ENCODE measurements at places on chromosomes 16 and 17.

DNA sequence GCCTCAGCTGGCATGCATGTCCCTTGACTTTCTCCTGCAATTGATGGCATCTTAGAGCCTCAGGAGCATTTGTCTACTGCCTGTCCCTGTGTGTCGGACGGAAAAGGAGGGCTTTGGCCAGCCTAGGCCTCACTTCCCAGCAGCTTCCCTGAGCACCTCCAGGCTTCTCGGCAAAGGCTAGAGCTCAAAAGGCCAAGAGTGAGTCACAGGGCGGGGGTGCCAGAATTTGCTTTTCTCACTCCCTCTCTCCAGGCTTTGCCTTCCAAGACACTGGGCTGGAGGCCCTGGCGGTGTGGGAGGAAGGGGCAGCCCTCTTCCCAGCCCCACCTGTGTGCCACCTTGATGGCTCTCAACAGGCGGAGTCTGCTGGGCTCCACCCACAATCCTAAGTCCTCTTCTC is 107.3 kb upstream of the MAF start:
- H3K27me3 ChIP-seq: no peaks in the 10 kb centered on the region
- H3K4me3 ChIP-seq: no peak overlapping the region
- H3K4me1 ChIP-seq: no peaks in the 10 kb centered on the region
- DNase-seq: peak; percentile 66
- no peak overlapping the region for H3K27ac ChIP-seq
- no peaks in the 10 kb centered on the region for H3K36me3 ChIP-seq

DNA sequence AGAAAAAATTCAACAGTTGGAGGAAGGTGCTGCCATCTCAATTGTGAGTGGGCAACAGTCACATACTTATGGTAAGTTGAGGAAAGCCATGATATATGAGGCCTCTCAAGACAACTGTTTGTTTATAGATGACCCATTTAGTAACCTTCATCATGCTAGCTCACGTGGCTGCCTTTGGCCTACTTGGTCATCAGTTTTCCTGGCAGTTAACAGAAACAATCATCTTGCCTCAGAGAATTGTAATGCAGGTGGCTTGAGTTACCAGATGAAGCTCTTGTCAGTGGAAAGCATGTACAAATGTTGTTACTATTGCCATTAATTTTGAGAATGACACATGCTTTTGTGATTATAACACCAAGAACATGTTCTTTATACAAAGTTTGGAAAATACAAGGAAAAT is 14.7 kb downstream of the TPPP3 start:
- DNase-seq: no peak
- no peaks in the 10 kb centered on the region for H3K27me3 ChIP-seq
- no peaks in the 10 kb centered on the region for H3K36me3 ChIP-seq
- no peaks in the 10 kb centered on the region for H3K4me1 ChIP-seq
- no peak overlapping the region for H3K4me3 ChIP-seq
- H3K27ac ChIP-seq: no peak overlapping the region

- no peak overlapping the region for H3K4me3 ChIP-seq
- no peak for DNase-seq
- peak overlapping the region; percentile 85 for H3K27ac ChIP-seq
- no peaks in the 10 kb centered on the region for H3K27me3 ChIP-seq
Observed at GRCh38 chr17:17959520-17960361, 12.5 kb downstream of the TOM1L2 start.

DNA sequence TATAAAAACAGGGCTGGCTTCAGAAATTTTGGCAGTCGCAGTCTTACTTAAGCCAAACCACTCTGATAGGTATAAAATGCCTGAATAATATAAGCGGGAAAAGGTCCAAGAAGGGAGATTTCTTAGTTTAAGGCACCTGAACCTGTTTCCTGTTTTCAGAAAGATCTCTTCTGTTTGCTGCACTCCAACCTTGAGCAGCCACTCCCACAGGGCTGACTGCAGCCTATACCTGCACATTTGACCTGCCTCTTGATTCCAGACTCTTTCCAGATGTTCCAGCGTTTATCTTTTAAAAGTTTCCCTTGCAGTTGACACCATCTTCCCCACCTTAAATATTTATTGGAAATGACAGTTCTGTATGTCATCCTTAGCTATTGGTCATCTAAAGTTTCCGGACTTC is 132.2 kb downstream of the SKAP1 start:
- H3K27ac ChIP-seq: no peak overlapping the region
- H3K36me3 ChIP-seq: no peaks in the 10 kb centered on the region
- no peak for DNase-seq
- no peaks in the 10 kb centered on the region for H3K4me1 ChIP-seq

GRCh38 chr16:13839577-13839976 is 80.4 kb upstream of the ERCC4 start:
- no peak overlapping the region for H3K4me3 ChIP-seq
- DNase-seq: no peak
- no peaks in the 10 kb centered on the region for H3K27me3 ChIP-seq

- H3K36me3 ChIP-seq: no peaks in the 10 kb centered on the region
- H3K4me1 ChIP-seq: no peaks in the 10 kb centered on the region
- no peak overlapping the region for H3K27ac ChIP-seq
- H3K27me3 ChIP-seq: no peaks in the 10 kb centered on the region
- no peak for DNase-seq
Observed at GRCh38 chr17:41069031-41069430, 3.4 kb upstream of the KRTAP2-4 start.

GRCh38 chr17:32498391-32498790 is 11.6 kb downstream of the CDK5R1 start:
- H3K27me3 ChIP-seq: no peaks in the 10 kb centered on the region
- H3K36me3 ChIP-seq: no peaks in the 10 kb centered on the region
- H3K27ac ChIP-seq: no peak overlapping the region
- no peaks in the 10 kb centered on the region for H3K4me1 ChIP-seq

GRCh38 chr17:74394977-74395376 is 27.7 kb downstream of the GPR142 start:
- DNase-seq: no peak
- H3K27me3 ChIP-seq: no peaks in the 10 kb centered on the region
- H3K4me3 ChIP-seq: no peak overlapping the region
- H3K27ac ChIP-seq: no peak overlapping the region
- no peaks in the 10 kb centered on the region for H3K36me3 ChIP-seq
- no peaks in the 10 kb centered on the region for H3K4me1 ChIP-seq

DNA sequence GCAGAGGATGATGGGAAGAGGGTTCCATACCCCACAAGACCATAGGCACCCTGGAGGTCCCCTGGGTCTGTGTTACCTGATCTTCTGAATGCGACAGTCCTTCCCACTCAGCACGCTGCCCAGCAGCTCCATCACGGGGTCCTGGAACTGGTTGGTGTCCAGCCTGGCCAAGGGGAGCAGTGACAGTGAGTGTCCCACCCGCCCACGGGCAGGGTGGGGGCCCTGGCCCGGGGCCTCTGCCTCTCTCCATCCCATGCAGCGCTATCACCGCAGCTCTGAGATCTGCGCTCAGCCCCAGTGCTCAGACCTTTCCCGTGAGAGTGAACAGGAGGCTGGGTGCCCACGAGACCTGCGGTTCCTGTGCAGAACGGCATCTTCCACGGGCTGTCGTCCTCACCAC is 15.6 kb downstream of the NLRC3 start:
- no peak overlapping the region for H3K4me3 ChIP-seq
- H3K4me1 ChIP-seq: no peaks in the 10 kb centered on the region
- no peak overlapping the region for H3K27ac ChIP-seq
- H3K27me3 ChIP-seq: no peaks in the 10 kb centered on the region
- no peak for DNase-seq

DNA sequence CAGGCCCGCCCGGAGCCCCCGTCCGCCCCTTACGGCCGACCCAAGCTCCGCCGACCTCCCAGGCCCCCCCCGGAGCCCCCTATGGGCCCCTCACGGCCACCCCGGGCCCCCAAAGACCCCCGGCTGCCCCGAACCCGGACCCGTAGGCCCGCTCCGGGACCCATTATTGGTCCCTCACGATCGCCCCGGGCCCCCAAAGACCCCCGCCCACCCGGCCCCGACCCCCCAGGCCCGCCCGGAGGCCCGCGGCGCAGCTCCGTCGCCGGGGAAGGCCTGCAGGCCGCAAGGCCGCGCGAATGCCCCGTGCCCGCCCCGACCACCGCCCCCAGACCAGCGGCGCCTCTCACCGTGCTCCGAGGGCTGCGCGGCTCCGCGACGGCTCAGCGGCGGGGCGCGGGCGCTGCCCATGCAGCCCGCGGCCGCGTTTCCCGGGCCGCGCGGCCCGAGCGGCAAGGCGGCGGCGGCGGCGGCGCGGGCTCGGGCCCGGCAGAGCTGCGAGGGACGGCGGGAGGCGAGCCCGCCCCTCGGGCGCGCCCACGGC is 393 bp downstream of the ANKRD11 start:
- DNase-seq: no peak
- no peaks in the 10 kb centered on the region for H3K27me3 ChIP-seq
- H3K4me3 ChIP-seq: peak overlapping the region; percentile 56
- no peaks in the 10 kb centered on the region for H3K36me3 ChIP-seq
- no peaks in the 10 kb centered on the region for H3K4me1 ChIP-seq
- H3K27ac ChIP-seq: peak overlapping the region; percentile 96

GRCh38 chr16:82241469-82242052 is 71.5 kb upstream of the MPHOSPH6 start:
- DNase-seq: no peak
- no peak overlapping the region for H3K27ac ChIP-seq
- H3K27me3 ChIP-seq: no peaks in the 10 kb centered on the region
- no peaks in the 10 kb centered on the region for H3K36me3 ChIP-seq
- no peaks in the 10 kb centered on the region for H3K4me1 ChIP-seq

GRCh38 chr16:23509782-23510163 is 521 bp downstream of the GGA2 start:
- H3K4me1 ChIP-seq: peaks cover 6% of the 10 kb centered on the region
- H3K4me3 ChIP-seq: peak overlapping the region; percentile 99
- H3K27ac ChIP-seq: peak overlapping the region; percentile 89
- no peaks in the 10 kb centered on the region for H3K36me3 ChIP-seq

- H3K36me3 ChIP-seq: no peaks in the 10 kb centered on the region
- H3K4me1 ChIP-seq: no peaks in the 10 kb centered on the region
- H3K27ac ChIP-seq: no peak overlapping the region
- DNase-seq: no peak
Observed at GRCh38 chr17:44604768-44605485, 47.6 kb downstream of the FZD2 start.

DNA sequence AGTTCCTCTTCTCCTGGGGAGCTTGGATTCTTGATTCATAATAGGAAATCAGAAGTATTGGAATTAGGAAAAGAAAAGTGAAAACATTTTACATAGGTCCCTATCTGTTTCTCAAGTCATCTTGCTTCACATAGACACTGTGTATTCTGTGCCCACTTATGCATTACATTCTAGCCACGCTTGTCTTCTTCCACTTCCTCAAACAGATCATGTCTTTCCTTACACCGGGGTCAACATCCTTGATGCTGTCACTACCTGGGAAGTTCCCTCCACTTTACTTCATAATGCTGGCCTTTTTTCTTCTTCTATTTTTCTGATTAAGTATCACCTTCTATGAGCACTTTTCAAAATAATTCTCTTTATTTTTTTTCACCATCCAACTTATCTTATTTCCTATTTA is 606.4 kb upstream of the CDH8 start:
- no peak for DNase-seq
- no peak overlapping the region for H3K27ac ChIP-seq
- no peak overlapping the region for H3K4me3 ChIP-seq

DNA sequence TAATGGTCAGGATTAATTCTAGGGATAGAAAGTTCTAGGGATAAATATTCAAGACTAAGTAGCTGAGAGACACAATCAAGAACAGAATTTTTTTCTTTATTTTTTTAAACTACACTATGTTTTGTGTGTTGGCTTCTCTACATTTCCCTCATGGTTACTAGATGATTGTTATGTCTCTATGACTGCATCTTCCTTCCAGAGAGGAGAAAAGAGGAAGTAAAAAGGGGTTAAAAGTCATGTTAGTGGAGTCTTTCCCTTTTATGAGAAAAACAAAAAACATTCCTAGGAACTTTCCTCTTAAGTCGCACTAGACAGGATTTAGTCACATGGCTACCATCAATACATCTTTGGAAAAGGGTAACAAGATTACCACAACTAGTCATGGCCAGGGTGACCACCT is 375.0 kb downstream of the KCNJ2 start:
- no peak overlapping the region for H3K4me3 ChIP-seq
- H3K27ac ChIP-seq: no peak overlapping the region
- no peaks in the 10 kb centered on the region for H3K36me3 ChIP-seq
- no peaks in the 10 kb centered on the region for H3K27me3 ChIP-seq

DNA sequence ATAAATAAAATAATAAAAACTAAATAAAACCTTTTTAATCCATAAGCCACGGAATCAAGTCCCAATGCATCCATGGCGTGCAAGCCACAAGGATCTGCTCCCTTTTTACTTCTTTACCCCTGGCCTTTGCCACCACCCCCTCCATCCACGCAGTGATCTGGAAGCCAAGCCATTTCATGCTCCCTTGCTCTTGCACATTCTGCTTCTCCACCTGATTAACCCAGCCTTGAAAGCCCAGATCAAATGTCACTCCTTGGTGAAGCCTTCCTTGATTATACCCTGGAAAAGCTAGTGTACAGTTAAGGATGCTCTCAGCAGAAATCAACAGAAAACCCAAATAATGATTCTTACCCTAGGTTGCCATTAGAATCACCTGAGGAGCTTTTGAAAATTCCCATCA is 9.9 kb downstream of the LRRC3C start:
- no peak overlapping the region for H3K4me3 ChIP-seq
- no peak for DNase-seq
- no peaks in the 10 kb centered on the region for H3K4me1 ChIP-seq
- no peak overlapping the region for H3K27ac ChIP-seq
- H3K36me3 ChIP-seq: no peaks in the 10 kb centered on the region
- H3K27me3 ChIP-seq: no peaks in the 10 kb centered on the region

DNA sequence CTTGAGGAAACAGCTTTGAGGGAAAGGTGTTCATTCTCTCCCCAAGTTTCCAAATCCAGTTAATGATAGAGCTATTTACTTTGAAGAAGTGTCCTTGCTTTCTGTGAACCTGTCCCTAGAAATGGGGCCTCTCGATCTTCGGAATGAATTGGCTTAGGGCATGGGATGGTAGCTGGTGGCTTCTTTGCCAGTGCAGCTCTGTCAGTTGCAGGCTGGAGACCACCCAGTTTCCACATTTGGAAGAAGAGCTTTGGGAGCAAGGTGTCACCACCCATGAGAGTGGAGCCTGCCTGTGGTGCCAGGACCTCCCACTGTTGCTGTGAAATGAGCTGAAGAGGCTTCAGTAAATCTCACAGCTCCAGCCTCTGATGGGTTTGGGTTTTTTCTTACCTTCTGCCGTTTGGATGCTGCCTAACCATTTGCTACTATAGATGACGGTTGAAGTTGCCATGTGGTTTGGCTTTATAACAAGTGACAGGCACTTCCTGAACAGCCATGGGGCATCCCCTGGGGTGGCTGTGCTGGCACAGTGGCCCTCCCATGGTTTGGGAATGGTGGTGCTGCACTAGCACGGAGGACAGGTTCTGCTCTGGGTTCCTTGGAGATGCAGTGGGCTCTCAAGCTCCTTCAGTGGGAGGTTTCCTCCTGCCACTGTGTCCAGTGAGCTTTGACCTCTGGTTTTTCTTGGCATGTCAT is 19.5 kb upstream of the SLC5A10 start:
- H3K27me3 ChIP-seq: no peaks in the 10 kb centered on the region
- no peaks in the 10 kb centered on the region for H3K4me1 ChIP-seq
- H3K4me3 ChIP-seq: no peak overlapping the region
- no peak overlapping the region for H3K27ac ChIP-seq
- no peaks in the 10 kb centered on the region for H3K36me3 ChIP-seq
- no peak for DNase-seq

All from uterus (tissue), 4 donors.